GM12864 (cell line): ENCODE measurements at places on chromosomes 3 and 15.

DNA sequence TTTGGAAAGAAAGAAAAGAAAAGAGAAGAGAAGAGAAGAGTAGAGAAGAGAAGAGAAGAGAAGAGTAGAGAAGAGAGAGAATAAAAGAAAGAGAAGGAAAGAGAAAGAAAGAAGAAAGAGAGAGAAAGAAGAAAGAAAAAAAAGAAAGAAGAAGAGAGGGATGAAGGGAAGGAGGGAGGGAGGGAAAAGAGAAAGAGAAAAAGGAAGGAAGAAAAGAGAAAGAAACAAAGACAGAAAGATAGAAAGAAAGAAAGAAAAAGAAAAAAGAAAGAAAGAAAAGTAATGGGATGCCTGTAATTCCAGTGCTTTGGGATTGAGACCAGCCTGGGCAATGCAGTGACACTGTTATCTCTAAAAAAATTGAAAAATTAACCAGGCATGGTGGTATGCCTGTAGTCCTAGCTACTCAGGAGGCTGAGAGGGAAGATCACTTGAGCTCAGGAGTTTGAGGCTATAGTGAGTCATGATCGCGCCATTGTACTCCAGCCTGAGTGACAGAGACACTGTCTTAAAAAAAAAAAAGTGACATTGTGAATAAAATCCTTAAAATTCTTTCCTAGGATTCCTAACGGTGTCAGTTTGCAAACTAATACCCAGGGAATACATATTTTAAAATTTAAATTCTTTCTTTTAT lies 1.7 kb downstream of the RASL12 start:
- no peak for DNase-seq

DNA sequence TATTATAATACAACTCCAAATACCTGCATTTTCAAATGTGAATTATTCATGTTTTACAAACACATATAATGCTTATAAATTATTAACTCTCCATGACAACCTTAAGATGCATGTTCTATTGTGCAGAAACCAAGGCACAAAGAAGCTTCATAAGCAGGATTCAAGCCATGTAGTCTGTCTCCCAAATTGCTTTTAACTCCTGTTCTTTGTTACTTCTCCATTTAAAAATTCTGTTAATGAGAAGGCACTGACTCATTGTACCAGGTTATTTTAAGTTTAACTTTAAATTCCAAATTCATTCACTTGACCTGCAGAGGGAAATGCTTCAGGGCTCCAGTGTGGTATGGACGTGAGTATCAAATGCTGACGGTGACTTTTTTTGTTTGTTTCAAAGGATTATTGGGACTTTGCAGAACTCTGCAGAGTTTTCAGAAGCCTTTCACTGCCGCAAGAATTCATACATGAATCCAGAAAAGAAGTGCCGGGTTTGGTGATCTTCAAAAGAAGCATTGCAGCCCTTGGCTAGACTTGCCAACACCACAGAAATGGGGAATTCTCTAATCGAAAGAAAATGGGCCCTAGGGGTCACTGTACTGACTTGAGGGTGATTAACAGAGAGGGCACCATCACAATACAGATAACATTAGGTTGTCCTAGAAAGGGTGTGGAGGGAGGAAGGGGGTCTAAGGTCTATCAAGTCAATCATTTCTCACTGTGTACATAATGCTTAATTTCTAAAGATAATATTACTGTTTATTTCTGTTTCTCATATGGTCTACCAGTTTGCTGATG lies 100.0 kb downstream of the MME start:
- DNase-seq: no peak

DNA sequence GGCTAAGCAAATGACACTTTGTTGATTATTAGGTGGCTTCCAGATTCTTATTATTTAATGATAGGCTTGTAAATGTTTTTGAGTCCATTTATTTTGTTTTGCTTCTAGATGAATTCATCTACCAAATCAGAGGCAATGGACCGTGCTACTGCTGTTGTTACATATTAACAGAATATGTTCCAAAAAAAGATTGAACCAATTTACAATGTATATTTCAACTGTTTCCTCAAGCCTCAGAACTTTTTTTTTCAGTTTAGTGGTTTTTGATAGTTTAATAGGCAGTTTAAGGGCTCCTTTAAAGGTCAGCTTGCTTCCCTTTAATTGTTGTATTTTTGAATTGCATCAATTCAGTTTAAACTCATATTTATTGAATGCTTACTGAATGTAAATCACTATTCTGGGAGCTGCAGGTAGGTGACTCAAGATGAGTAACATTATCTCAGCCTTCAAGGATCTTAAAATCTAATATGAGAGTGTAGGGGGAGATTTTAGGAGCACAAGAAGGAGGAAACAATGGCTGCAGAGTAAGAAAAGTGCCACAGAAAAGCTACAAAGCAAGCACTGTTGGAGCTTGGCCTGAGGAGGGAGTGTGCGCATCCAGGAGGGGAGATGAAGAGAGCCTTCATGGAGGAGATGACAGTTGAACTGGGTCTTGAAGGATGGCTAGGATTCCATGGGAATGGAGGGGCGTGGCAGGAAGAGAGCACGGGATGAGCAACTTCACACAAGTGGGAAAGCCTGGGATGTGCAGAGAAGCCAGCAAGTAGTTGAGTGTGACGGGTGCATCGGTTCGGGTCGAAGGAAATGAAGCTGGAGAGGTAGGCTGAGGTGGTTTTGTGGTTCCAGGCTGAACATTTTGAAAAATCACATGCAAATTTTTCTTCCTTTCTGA lies 14.7 kb downstream of the MAP2K1 start:
- DNase-seq: no peak

DNA sequence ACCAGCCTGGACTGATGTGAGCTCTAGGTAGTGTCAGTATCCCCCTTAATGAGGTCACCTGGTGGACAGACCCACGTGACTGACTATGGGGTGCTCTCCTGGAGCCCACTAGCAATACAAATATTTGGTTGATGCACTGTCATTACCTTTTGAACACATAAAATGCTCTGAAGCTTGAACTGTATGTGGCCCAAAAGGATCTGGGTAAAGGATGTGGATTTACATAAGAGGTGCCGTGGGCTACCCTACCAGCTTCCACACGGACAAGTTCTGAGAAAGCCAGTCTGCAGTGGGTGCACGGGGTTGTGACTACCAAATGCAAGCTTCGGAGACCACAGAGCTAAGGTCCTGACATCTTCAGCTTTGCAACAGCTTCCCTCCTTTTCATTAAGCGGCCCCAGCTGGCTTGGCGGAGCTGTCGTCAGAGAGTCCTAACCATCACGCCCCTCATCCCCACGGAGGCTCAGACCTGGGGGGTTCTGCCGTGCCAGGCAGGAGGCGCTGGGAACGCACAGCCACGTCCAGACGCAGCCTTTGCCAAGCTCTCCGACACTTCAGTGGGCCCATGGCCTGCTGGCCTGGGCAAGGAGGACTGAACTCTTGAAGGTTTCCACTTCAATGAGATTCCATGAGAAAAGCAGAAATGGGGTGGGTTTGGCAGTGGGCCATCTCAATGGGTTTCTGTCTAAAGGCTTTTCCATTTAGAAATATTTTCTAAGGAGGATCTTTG lies 228.3 kb downstream of the ADAMTS17 start:
- DNase-seq: no peak

- no peak for DNase-seq
Observed at GRCh38 chr3:197171481-197172067, 126.8 kb downstream of the DLG1 start.

- DNase-seq: no peak
Observed at GRCh38 chr15:75775296-75776064, 62.8 kb upstream of the CSPG4 start.

GRCh38 chr3:4241595-4242170 lies 61.5 kb upstream of the SETMAR start:
- DNase-seq: no peak

DNA sequence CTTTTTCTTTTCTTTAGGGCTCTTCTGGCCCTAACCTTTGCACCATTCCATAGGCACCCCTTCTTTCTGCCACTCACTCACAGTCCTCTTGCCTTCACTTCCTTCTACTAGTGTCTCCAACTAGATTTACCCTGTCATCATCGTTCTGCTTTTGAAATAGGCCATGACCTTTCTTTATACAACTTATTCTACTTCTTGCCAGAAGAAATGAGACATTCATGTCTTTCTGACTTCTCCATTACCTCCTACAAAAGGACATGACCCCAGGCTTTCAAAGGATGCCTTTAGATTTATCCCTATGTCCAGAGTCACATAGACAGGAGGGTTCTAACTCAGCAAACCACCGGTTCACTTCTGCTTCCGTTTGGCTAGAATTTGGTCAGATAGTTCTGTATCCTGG lies 336.4 kb upstream of the LRRFIP2 start:
- DNase-seq: no peak

GRCh38 chr3:128311441-128311844 lies 155.2 kb downstream of the DNAJB8 start:
- DNase-seq: no peak

DNA sequence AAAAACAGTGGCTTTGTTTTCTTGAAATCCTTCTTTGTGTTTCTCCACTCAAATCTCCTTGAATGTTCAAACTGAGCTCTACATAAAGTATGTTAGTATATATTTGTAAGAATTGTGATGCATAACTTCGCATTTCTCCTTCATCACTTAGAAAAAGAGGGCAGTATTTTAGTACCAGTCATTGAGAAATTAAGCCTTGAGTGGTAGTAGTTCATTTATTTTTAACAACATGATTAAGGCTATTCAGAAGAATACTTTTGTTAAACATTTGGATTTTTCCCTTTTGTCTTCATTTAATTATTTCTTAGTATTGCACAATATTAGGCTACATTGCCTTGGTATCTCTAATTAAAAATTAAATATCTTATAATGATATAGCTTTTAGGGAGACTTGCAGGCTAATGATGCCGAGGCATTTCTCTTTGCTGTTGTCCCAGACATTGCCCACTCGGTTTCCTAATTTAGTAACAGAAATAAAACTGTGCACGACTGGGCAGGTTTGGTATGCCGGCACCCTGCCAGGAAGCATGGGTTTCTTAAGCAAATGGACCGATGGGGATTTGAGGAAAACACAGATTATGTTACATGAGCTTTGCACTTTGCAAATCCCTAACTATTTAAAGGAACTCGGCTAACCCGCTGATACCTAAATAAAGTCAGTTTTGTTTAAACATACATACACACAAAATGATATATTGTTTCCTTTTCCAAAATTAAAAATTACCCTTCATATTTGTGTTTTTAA lies 54.7 kb downstream of the LRRC28 start:
- no peak for DNase-seq
